ENCODE measurements at places on chromosomes 3 and 15.

GRCh38 chr3:127263586-127264231 is 24.1 kb downstream of the PRR20G start:
- no peak for DNase-seq

DNA sequence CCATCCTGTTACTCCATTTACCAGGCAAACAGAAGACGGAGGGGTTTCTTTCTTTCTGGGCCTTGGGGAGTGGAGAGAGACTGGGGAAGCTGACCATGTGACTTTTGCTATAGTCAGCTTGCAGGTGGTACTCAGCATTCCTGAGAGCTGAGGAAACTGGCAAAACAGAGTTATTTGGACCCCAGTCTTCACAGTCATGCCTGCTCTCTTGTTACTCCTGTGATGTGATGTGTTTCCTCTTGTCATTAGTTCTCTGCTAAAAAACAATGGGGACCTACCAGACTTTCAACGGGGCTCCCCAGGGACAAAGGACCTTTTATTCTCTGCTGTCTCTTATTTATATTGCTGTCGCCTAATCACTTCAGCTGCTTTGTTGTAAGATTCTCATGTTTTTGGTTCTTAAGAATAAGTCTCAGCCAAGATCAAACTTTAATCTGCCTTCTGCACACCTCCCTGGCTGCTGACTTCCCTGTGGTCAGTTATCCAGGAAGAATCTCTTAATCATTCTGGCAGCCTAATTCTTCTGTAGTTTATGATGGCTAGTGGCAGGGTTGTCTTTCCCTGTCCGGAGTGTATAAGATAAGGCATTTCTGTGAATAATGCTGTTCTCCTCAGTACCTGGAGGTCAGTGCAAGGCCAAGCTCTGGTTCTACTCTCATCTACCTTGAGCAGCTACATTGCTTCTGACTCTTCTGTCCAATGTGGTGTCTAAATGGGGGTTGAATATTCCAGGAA is 8.8 kb downstream of the STARD9 start:
- no peak for DNase-seq

- no peak for DNase-seq
These were observed 34.5 kb downstream of the MGLL start for GRCh38 chr3:127787571-127788365.

DNA sequence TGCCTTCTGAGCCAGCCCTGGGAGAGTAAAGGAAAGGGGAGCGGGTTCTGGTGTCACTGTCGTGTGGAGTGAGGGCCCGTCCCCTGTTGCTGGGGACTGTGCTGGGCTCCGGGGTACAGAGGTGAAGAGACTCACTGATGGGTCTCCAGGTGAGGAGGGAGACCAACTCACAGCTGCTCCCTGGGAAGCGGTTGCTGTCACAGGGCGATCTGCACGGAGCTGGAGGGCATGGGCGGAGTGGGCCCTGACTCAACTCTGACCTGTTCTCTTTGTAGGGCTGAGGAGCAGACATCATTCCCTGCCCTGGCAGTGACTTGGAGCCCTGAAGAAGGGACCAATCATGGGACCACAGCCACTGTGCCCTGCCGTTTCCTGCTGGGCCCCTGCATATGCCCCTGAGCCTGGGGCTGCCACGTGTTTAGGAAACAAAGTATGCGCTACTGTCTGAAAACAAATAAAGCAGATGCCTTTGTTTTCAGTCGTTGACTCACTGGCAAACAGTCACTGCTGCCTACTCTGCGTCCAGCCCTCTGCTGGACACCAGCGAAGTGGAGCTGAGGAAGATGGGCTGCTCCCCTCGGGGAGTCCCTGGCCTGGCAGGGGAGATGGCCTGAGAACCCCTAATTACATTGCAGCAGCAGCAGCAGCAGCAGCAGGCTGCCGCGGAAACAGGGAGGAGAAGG is 22.9 kb upstream of the PLXNA1 start:
- no peak for DNase-seq

GRCh38 chr3:165641569-165642310 is 195.5 kb downstream of the BCHE start:
- no peak for DNase-seq

- DNase-seq: peak; percentile 72
These were observed 349.8 kb upstream of the TPRG1 start for GRCh38 chr3:188822004-188822403.

- DNase-seq: no peak
These were observed 44.4 kb upstream of the B3GALNT1 start for GRCh38 chr3:161149529-161149928.

Measured in SIG-M5 (cell line).